HuH-7 (cell line): ENCODE measurements at places on chromosomes 7 and 10.

DNA sequence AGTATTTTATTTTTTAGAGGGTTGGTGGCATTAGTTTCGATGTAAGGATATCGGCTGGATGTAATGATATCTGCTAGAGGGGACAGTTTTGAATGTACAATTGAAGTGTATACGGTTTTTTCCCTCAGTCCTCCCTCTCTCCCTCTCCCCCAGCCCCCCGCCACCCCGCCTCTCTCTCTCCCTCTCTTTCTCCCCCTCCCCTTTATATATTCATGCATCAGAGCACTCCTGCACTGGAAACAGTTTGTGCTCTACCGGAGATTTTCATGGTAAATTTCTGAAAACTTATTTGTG, 1.6 kb downstream of the GLCCI1 start:
- no peak for DNase-seq

DNA sequence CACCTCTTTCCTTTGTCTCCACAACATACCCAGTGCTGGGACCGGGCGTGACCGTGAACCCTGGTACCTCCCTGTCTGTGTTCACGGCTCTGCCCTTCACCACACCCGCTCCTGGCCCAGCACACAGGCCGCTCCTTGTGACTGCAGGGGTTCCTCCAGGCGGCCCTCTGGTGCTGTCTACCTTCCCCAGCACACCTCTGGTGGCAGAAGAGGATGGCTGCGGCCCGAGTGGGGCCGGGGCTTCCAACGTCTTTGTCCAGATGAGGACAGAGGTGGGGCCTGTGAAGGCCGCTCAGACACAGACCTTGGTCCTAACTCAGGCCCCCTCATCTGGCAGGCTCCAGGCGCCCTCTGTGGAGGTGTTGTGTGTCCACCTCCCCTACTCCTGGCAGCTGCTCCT, 55.4 kb upstream of the SGMS1 start:
- no peak for DNase-seq

- DNase-seq, result no peak
Observed at GRCh38 chr7:285731-286130, 4.2 kb upstream of the FOXL3 start.

DNA sequence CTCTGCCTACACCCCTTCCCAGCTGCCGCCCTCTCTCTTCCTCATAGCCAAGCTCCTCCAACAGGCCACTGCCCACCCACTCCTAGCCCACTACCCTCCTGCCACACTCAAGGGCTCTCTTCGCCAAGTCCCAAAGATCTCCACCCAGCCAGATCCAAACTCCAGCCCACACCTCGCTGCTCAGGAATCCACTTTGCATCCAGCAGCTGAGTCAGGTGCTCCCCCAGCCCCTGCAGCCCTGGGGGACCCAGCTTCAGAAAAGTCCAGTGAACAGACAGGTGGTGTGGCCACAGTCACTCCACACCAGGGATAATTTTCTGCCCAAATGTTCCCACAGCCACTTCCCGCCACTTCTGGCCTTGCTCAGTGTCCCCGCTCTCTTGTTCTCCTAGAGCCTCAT, 10.9 kb downstream of the OGDHL start:
- no peak for DNase-seq

GRCh38 chr7:53475776-53476175, 440.3 kb downstream of the POM121L12 start:
- DNase-seq, result no peak

GRCh38 chr10:112821663-112822062, 128.4 kb upstream of the TCF7L2 start:
- DNase-seq, result no peak

DNA sequence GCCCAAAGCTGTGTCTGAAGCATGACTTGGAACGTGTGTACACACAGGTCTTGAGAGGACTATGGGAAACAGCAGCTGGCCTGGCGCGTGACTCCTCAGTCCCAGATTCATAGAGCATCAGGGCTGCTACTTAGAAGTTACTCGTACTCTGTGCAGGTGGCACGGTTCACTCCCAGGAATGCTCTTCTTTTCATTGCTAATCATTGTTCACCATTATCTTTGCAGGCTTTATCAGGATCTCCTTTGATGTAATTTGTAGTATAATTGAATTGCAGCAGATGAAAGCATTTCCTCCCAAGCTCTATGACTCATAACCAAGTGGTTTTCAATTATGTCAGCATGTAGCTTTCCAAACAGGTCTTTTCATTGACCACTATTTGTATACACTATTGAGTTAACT, 938.9 kb downstream of the NRG3 start:
- no peak for DNase-seq

DNA sequence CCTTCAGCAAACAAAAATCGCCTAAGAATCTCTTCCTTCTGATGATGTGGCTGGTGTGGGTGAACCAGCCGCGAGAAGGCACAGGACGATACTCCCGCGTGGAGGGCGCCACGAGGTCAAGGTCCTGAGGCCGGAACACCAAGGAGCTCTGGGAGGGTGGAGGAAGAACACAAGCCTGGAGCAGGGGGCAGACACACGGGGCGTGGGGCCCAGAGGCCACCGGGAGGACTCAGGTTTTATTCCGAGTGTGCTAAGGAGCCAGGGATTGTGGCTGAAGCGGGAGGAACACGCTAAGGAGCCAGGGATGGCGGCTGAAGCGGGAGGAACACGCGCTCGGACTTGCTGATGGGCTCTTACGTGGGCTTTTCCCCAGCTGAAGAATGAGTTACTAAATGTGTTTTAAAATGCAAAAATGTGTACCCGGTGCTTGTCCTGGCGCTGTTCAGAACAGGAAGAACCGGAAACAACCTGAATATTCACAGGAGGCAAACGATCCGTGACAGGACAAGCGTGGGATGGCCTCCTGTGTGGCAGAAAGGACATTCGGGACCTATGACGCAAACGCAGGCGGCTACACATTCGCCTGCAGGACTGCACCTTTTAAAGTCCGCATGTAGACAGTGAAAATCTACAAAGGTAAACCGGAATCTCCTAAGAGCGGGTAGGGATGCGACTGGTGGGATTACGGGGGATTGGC, 64.0 kb downstream of the MAD1L1 start:
- DNase-seq, result no peak

- no peak for DNase-seq
Observed at GRCh38 chr10:72104472-72105097, 16.2 kb upstream of the SPOCK2 start.

GRCh38 chr10:59276919-59277318, 85.4 kb downstream of the FAM13C start:
- DNase-seq, result no peak

- no peak for DNase-seq
Observed at GRCh38 chr10:26755443-26755903, 58.0 kb downstream of the PDSS1 start.

- DNase-seq, result peak; percentile 49
Observed at GRCh38 chr7:30028749-30029635, 780 bp downstream of the PLEKHA8 start.

DNA sequence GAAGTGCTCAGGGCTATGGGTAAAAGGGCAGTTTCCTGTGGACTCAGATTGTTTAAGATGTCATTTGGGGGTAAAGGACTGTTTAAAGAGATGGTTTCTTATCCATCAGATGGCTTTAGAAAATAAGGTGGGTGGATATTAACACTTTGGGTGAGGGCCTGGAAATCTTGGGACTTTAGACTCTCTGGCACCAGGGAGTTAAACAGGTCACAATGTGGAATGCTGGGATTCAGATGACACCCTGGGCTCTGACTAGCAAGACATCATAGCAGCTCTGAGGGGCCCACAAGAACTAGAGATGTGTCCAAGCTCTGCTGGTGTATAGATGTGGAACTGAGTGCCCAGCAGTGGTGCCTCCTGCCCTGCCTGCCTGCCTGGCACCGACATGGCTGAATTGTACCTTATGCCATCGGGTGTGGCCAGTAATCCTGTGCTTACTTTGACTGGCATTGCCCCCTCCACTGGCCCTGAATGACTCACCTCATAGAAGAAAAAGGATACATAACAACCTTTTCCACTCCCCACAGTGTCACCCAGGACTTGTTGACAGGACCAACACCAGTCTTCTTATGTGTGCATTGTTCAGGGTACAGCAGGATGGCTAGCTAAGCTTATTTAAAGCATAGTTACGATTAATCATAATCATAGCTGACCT, 100.0 kb upstream of the PRR15 start:
- DNase-seq, result no peak

DNA sequence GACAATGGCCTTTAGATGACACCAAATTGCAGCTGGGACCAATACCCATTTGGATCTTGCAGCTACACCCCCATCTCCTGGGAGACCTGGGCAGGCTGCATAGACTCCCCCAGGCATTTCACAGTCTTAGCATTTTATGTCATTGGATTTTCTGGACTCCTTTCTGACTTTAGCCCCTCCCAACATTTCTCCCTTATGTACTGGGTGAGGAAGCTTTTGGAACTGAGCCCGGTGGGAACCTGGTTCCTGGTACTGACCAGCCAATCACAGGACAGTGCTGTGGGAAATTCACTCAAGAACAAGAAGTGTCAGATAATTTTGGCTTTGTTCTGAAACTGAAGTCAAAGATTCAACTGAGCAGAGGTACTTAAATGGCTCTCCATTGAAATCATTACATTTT, 177.7 kb downstream of the ACTR3B start:
- DNase-seq, result no peak

DNA sequence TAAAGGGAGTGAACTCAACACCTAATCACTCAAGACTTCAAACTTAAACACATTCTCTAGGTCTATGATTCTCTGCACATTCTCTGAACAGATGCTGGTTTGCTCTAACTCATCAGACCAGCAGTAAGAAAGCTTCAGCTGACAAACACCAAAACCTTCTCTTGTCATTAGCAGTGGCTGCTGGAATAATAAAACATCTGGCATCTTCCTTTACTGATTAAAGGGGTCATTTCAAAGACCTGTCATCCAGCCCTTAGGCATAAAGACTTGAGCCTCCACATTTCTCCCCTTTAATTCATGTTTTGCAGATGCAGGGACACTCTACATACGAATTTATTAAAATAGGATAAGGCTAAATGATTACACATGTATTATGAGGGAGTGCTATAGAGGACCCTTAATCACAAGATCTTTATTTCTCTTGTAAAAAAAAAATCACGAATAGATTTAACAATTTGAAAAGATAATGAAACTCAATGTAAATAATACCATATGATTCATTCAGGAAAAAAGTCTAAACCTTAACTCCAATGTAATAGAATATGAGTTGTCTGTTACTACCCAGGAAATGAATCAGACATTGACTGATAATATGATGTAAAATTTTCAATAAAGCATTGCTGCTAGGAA, 152.4 kb upstream of the GNAI1 start:
- DNase-seq, result no peak

DNA sequence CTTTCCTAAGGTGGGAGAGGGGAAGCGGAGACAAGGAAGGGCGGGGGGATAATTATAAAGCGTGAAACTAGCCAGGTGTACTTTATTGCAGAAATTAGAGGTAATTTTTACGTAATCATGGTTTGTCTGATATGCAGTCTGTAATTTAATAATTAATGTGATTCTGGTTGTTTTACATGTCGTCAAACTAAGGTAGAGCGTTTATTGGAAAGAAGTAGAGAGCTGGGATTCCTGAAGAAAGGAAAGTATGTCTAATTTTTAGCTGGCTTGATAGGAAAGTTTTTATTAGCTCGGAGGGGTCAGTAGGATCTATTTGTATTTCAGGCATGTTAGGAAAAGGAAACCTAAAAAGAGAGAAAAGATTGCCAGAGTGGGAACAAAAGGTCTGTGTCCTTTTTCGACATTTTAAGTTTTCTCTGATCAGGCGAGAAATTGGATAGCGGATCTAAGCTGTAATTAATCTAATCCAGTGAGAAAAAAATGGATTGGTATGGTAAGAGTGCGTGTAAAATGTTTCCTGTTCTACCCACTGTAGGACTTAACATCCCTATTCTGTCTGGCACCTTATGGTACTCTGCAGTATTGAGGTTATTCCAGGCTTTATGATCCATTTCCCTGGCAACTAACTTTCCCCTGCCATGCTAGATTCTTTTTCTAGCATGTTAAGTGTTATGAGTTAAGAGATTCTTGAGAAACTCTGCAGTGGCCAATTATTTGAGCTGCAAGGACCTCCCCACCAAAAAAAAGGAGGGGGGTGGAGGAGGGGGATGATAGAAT, 1.4 kb downstream of the CELF2 start:
- no peak for DNase-seq

- DNase-seq, result no peak
Observed at GRCh38 chr7:22625251-22625650, 101.7 kb upstream of the IL6 start.

DNA sequence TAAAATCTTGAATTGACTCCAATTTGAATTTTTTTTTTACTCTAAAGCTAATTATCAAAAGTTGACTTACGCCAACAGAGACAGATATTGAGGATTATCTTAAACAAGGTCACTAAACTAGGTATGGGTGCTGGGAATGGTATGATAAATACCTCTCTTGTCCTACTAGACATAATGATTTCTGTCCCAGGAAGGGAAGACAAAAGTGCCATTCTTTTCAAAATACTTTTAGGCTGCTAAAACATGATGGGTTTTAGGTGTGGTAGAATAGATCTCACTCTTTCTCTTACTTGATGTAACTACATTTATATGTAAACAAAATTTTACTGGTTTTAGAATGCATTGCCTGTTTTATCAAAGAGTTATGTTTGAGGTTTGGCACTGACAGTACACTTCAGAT, 15.1 kb downstream of the TMEM60 start:
- no peak for DNase-seq

- DNase-seq, result no peak
Observed at GRCh38 chr7:157480371-157481050, 143.7 kb downstream of the DNAJB6 start.

GRCh38 chr10:34716958-34717357, 98.1 kb downstream of the PARD3 start:
- DNase-seq, result no peak

- peak; percentile 66 for DNase-seq
Observed at GRCh38 chr7:150378115-150378852, 846 bp upstream of the ZNF775 start.

GRCh38 chr7:66549466-66549865, 79.2 kb upstream of the KCTD7 start:
- DNase-seq, result no peak

GRCh38 chr7:102009628-102010027, 192.2 kb downstream of the CUX1 start:
- DNase-seq, result no peak

- no peak for DNase-seq
Observed at GRCh38 chr10:90458054-90458453, 399.8 kb downstream of the HTR7 start.

DNA sequence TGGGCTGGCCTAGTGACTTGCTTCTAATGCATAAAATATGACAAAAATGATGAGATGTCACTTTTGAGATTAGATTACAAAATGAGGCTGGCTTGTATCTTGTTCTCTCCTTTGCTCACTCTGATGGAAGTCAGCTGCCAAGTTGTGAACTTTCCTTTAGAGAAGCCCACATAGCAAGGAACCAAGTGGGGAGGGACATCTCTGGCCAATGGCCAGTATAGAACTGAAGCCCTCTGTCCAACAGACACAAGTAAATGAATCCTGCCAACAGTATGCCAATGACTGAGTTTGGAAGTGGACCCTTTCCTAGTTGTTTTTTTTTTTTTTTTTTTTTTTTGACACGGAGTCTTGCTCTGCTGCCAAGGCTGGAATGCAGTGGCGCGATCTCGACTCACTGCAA, 3.3 kb downstream of the ZC3HC1 start:
- no peak for DNase-seq

- peak; percentile 13 for DNase-seq
Observed at GRCh38 chr7:22296916-22297315, 60.0 kb downstream of the RAPGEF5 start.
